ENCODE measurements at places on chromosomes 13 and 19.
A peak's percentile ranks its signal among the peaks of the same experiment; 100 is the strongest.

DNA sequence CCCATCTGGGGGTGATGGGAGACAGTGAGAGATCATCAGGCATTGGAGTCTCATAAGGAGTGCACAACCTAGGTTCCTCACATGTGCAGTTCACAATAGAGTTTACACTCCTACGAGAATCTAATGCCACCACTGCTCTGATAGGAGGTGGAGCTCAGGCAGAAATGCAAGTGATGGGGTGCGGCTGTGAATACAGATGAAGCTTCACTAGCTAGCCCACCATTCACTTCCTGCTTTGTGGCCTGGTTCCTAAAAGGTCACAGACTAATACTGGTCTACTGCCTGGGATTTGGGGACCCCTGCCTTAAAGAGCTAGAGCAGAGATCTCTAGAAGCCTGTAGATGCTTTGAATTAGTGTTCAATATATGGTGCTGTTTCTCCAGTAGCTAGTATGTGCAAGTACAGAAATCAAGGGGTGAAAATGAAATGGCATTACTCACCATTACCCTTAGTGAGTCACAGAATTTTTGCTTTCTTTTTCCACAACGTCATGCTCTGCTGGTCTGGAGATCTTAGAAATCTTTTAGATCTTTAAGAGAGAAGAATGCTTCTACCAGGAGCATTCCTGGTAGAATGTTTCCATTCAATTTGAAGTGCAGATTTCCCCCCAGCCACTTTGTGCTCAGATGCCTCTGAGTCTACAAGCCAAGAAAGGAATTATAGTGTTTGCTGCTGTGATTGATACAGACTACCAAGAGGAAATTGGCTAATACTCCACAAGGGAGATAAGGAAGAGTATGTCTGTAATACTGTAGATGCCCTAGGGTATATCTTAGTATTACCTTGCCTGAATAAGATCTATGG lies 2301.2 kb downstream of the PCDH9 start:
- DNase-seq: no peak

GRCh38 chr19:35009424-35010415 lies 9.6 kb downstream of the GRAMD1A start:
- DNase-seq: no peak

DNA sequence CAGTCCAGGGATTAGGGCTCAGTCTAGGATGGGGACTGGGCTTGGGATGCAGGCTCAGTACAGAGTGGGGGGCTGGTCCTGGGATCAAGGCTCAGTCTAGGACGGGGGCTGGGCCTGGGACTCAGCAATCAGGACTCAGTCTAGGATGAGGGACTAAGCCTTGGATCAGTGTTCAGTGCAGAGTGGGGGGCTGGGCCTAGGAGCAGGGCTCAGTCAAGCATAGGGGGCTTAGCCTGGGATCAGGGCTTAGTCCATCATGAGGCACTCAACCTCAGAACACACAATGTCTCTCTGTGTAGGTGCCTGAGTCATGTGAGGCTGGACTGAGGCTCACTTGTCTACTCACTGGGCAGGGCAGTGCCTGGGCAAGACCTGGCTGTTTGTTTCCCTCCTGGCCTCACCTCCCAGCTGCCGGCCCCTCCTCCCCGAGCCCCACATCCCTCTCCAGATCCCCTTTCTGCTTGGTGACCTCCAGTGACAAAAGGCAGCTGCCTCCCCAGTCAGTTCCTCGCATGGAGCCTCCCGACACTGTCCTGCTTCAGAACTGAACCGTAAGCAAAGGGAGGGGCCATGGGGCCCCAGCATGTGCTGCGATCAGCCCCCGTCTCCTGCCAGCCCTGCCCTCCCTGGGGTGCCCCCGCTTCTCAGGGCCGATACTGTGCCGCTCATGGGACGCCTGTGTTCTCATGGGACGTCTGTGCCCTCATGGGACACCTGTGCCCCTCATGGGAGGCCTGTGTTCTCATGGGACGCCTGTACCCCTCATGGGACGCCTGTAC lies 6.5 kb upstream of the S1PR4 start:
- peak; percentile 61 for DNase-seq

DNA sequence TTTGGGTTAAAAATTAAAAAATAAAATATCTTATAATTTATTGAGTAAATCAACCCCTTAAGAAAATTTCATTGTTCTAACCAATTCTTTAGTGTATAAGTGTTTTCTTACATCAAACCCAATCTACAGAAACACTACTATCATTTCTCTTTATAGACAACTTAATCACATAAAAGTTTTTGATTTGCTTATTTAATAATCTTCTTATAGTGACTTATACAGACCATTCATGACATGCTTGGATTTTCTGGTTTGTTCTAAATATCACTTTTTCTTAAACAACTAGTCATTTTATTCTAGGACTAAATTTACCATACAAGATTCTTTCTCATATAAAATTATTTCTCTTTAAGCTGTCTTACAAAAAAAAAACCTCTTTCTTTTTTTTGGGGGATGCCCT lies 27.3 kb upstream of the ZSCAN5A start:
- DNase-seq: no peak

DNA sequence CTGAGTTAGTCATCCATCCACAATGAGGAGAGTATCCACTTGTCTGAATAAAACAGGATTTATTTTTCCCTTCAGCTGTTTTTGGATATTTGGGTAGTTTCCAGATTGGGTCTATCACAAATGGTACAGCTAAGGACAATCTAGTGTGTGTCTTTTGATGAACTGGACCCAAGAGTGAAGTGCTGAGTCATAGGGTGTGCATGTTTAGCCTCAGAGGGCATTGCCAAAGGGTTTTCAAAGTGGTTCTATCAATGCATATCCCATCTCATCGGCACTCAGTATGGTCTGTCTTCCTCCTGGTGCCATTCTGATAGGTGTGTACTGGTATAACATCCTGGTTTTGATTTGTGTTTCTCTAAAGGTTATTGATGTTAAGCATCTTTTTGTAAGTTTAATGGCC lies 62.3 kb downstream of the GSX1 start:
- no peak for DNase-seq

- no peak for DNase-seq
These were observed 5.1 kb downstream of the USE1 start for GRCh38 chr19:17220207-17220758.

DNA sequence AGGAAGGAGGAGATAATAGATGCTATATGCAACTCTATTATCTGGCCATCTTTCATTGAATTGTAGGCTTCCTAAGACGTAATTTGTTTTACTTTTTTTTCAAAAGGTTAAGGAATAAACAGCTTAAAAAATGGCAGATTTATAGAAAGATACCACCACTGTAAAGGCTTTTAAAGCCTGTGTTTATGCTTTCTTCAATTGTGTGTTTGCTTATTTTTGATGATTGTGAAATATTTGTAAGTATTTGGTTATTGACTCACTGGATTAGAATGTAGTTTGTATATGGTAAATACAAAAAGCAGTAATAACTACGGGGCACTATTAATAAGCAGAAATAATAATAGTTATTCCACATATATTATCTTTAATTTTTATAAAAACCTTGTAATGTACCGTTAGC lies 437.9 kb downstream of the KLF5 start:
- no peak for DNase-seq

DNA sequence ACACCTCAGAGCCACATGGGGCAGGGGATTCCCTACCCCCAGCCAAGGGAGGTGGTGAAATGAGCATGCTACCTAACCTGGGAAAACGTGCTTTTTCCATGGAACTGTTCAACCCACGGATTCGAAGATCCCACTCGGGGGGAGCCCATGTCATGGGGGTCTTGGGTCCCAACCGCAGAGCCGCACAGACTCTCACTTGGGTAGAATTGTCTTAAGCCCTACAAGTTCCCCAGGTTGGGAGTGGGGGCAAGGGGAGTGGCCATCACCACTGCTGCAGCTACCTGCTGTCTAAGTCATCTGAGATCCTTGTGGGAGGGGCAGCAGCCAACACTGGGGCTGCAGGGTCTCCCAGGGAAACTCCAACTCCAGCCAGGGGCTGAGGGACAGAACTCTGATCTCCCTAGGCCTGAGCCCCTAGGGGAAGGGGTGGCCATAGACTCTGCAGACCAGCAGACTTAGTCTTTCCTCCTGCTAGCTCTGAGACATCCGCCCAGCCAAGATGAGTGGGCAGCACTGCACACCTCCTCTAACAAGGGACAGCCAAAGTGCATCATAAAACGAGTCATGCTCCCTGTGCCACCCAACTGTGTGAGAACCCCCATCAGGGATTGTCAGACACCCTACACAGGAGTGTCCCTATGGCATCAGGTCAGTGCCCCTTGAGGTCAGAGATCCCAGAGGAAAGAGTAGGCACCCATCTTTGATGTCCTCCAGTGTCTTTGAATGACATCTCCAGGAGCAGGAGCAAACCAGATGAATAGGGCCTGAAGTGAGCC lies 610.4 kb upstream of the SLITRK6 start:
- DNase-seq: no peak

DNA sequence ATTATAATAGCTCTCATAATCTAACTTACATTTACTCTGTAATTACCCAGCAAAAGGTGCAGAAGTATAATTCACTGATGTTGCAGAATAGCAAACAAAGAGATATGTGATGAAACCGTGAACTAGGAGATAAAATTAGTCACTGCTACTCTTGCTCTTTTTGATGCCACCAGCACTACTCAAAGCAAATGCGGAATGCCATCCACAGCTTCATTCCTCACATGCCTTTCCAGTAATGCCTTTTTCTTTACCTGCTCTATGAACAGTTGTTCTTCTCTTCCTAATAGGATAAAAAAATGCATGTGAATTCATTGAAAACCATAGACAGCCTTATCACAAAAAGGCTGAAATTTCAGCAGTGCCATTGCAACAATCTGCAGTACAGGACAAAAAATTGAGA lies 1129.5 kb downstream of the DIAPH3 start:
- DNase-seq: no peak

GRCh38 chr19:45250216-45250831 lies 747 bp upstream of the MARK4 start:
- DNase-seq: no peak

DNA sequence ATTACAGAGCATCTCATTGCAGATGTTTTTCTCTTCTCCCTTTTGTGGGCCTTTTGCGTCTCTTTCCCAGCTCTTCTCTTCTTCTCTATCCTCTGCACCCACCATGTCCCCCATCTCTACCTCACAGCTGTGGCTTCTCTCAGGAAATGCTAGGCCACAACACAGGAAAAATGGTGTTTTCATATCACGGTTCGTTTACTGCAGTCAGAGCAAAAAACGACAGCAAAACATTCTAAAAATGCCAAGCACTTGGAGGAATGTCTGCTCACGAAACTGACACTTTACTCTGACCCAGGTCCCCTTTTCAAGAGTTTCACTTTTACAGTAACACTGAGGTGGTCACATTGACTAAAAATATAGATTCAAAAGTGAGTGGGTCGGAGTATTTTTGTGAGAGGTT lies 152.2 kb downstream of the DCT start:
- no peak for DNase-seq

DNA sequence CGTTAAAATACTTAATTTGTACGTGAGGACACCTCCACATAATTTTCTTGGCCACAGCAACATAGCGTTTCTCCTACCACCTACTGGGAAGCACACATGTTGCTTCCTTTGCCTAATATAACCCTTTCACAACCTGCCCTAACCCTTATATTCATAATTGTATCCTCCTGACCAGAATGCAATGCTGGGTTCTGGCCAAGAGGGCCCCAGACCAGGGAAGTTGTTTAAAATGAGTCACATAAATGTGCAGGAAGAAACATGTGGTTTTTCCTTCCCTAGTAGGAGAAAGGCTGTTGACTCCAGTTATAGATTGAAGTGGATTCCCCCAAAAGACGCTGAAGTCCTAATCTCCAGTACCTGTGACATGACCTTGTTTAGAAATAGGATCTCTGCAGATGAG lies 187.3 kb downstream of the NUFIP1 start:
- no peak for DNase-seq

- DNase-seq: no peak
These were observed 60.7 kb downstream of the ZAR1L start for GRCh38 chr13:32254416-32254815.

DNA sequence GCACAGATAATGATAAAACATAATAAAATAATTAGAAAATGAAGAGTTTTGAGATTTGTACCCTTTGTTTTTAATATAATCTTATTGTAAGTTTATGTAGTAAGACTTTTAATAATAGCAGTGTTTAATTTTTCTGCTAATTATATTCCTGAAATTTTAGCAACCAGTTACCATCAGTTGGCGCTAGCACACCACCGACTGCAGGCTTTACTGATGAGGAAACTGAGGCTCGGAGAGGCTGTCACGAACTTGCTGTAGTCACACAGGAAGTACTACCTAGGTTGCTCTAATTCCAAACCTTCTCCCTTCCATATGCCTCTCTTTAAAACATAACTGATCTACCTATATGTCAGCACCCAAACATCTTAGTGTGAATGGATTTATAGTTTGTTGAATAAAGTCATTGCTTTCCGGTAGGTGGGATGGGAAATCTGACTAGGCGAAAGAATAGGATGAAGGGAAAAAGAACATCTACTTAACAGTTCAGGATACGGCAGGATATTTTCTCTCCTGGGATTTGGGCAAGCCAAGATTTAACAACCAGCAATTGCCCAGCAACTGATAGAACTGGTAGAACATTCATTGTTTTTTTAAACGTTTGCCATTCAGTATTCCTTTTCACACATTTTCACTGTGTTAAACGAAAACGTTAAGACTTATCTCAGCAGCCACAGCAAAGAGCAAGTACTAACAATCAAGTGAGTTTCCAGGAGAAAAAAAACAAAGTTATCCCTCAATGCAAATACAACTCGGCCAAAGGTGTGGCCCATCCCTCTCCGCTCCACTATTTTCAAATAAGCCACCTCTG lies 822 bp upstream of the RFXAP start:
- no peak for DNase-seq

- no peak for DNase-seq
These were observed 29.5 kb upstream of the NFIC start for GRCh38 chr19:3336680-3337523.

DNA sequence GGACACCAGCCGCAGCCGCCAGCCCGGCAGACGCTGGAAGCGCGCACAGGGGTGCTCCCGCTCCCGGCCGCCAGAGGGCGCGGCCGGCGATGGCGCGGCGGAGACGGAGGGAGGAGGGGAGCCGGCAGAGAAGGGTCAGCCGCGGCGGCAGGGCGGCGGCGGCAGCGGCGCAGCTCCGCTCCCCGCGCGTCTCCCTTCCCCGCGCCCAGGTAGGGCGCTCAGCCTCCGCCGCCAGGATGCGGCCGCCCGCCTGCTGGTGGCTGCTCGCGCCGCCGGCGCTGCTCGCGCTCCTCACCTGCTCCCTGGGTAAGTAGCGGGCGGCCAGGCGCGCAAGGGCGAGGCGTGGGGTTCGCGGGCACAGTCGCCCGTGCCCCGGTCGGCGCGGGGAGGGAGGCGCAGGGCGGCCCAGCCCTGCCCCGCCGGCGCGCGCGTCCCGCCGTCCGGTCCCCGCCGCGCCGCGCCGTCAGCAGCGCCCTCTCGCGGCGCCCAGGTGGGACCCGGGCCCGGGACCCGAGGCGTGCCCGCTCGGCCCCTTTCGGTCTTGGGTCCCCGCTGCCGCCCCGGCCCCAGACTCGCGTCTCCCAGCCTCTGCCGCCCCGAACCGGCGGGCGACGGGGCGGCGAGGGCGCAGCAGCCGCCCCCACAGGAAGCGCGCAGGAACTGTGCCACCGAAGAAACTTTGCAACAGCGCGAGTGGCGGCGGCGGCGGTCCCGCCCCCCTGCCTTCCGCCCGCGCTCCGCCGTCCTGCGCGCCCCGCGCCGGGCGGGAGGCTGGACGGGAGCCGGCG lies at the start of gene B3GLCT:
TSS of gene B3GLCT (plus strand) at position 127 of the 788 bp plus-strand sequence. CDS start at position 237, 110 bp downstream.
- peak; percentile 93 for DNase-seq

GRCh38 chr13:43942286-43942685 lies 62.6 kb downstream of the LACC1 start:
- no peak for DNase-seq

GRCh38 chr19:43780706-43781525 lies at the start of gene KCNN4:
TSS of gene KCNN4 (minus strand) at chr19:43780973. CDS start at chr19:43780861, 112 bp downstream.
- peak; percentile 90 for DNase-seq

All from activated effector memory CD4-positive, alpha-beta T cell treated with anti-CD3 and anti-CD28 coated beads, Interleukin-2, amount 50 U/mL, for 16 hours (primary cell).